Midbrain (tissue), 1 donor: ENCODE measurements at places on chromosomes 2 and 18.
A peak's percentile ranks its signal among the peaks of the same experiment; 100 is the strongest.

DNA sequence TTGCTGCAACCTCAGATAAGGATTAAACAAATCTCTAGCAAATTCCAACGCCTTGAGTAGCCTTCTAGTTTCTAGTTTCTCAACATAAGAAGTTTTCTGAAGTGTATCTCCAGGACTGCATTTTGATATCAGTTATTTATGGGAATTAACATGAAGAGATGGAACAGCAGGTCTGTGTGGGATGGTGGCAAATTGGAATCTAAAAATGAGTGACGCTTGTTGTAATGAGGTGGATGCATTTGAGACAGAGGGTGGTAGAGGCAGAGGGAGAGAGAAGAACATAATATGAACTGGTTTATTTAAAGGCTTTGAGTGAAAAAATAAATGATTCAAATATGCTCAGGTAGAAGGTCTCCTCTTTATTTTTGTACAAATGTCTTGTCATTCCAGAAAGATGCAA, 446.8 kb upstream of the GCFC2 start:
- DNase-seq, result no peak

DNA sequence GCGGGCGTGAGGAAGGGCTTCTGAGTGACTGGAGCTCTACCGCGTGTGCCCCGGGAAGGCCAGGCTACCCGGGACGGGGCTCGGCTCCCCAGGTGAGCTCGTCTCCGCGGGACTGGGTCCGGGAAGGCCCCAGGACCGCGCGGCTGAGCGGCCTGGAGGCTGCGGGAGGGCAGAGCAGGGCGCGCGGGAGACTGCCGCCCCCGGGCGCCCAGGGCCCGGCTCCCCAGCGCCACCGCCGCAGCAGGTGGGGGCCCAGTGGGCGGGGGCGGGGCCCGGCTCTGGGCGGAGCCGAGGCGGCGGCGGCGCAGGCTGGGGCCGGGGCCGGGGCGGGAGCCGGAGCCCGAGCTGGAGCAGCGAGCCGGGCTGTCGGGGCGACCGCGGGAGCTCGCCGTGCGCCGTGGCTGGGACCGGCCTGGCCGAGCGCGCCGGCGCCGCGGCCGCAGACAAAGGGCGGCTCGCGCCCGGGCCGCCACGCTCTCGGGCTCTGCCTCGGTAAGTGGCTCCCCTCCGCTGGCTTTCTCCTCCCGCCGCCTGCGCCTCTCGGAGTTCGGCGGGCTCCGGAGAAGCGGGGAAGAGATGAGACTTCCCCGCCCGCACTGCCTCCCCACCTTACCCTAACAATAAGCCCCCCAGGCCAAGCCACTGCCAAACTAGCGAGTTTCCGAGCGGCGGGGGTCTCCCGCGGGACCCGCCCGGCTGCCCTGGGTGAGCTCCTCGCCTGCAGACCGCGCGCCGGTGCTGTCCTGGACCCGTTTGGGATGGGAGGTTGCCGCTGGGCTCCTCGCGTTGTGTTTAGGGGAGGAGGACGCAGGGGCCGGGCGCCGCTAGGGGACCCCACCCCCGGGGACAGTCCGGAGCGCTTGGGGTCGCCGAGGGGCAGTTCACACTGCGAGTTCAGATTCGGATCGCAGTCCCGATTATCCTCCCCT, at the start of gene MAPK4:
Gene MAPK4 (plus strand): TSS at position 336 of the 929 bp plus-strand sequence. CDS start 103,872 bp downstream, outside the sequence.
- peak; percentile 53 for DNase-seq

DNA sequence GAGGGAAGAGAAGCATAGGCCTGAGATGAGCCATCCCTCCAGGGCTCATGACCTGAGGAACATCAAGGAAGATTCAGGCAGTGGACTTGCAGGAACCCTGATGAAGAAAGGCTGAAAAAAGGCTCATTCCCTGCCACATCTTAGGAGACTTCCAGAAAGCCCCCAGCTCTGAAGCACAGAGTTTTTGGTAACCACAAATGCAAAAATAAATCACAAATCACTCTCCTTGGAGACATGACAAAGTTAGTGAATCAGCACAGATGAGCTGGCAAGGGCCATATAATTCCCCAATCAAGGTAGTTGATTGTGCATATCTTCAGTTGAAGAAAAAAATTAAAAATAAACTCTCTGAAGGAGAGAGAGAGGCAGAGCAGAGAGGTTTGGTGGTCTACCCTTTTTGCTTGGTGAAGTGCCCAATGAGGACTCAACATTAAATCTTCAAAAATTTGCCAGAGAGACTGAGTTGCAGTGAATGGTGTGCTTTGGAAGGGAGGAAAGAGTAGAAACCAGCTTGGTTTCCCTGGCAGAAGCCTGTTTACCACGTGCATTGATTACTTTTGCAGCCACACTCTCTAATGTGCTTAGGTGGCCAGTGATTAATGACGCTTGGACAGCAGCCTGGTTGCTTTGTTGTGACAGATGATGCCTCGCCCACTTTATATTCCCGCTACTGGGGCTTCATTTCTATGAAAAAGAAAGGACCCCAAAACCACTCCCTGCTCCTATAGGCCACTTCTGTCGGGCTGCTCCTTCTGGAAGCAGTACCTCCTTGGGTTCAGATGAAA, 257.4 kb upstream of the SLC14A2 start:
- DNase-seq, result no peak

DNA sequence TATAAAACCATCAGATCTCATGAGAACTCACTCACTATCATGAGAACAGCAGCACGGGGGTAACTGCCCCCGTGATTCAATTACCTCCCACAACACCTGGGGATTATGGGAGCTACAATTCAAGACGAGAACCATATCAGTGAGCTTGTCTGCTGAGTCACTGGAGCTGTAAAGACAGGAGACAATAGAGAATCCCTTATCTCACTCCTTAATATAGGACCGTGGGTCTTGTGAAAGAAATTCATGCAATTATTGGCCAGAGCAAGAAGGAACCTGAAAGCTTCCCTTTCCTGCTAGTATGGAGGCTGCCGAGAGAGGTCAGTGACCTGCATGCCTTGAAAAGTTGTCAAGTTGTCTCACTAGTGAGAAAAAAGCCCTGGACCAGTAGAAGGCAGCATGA, 9.5 kb upstream of the TNFAIP6 start:
- no peak for DNase-seq

GRCh38 chr2:60858897-60859311, 22.5 kb upstream of the REL start:
- no peak for DNase-seq

DNA sequence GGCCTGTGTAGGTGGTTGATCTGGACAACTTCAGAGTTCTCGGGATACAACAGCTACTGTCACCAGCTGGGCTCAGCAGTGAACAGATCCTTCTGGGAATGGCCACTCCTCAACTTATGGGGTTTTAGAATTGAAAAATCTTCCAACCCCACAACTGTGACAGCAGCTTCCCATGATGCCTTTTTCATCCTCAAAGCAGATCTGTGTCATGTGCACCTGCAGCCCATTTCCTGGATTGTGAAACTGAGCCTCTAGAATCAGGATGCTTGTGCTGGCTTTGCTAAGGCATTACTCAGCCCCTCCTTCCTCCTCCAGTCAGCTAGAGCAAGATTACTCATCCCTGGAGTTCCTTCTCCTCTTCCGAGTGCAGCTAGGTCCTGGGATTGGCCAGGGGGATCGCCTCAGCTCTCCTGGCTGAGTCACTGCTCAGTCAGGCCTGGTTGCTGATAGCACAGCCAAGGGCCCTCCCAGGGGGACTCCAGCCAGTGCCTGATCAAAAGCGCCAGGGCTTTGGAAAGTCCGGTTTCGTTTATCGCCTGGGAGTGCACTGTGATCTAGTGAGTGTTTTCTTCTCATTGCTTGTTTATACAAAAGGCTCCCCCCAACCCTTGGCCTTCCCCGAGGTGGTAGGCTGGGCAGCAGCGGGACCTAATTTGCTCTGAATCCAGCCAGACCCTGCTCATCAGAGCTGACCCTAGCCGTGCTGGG, 2.4 kb upstream of the LPIN1 start:
- peak; percentile 87 for DNase-seq

- no peak for DNase-seq
Observed at GRCh38 chr2:181780657-181781056, 100.3 kb upstream of the NEUROD1 start.

GRCh38 chr2:190572246-190572645, 37.7 kb upstream of the NEMP2 start:
- no peak for DNase-seq

DNA sequence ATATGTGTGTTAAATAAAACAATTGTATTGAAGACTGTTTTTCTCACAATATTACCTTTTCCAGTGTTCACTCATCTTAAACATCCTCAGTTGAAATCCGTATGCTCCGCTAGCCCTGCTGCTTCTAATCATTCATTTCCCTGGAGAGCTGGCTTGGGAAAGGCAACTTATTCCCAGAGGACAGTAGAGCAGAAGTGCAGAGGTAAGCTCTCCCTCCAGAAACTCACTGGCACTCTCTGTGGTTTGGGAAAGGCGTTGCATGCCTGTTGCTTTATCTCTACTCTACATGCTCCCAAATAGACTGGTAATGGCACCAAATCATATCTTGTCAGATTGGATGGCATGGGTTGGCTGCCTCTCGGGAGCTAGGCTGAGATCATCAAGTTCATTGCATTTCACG, 117.1 kb upstream of the BOD1L2 start:
- no peak for DNase-seq

DNA sequence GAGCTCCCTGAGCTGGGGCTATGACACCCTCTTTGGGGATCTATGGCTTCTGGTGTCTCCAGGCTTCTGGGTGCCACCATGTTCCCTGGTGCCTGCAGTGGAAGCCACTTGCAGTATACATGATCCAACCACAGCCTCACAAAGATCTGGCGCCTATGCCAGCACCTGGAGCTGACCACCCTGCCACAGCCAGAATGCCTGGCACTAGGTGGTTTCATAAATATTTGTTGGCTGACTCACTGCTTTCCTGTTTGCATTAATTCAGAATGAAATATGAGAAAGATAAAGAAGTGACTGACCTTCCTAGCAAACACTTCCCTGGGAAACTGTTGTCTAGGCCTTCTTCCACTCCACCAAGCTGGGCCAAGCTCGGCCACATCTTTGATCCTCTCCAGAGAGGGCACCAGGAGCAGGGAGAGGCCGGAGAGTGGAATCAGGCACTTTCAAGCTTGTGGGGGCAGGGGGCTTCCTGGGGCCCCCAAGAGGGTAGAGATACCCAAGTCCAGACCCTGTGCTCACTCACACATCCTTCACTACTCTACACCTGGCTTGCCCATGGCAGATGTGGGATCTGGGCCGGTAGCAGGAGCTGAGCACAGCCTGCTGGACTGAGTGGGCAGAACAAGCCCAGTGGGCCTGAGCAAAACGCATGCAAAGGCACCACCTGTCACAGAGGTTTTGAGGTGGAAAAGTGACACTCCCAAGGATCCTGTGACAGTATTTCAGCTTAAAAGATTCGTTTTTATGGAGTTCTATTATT, 565.7 kb downstream of the SLC4A3 start:
- DNase-seq, result no peak

- DNase-seq, result no peak
Observed at GRCh38 chr2:232458661-232459418, 2.9 kb downstream of the ALPI start.

DNA sequence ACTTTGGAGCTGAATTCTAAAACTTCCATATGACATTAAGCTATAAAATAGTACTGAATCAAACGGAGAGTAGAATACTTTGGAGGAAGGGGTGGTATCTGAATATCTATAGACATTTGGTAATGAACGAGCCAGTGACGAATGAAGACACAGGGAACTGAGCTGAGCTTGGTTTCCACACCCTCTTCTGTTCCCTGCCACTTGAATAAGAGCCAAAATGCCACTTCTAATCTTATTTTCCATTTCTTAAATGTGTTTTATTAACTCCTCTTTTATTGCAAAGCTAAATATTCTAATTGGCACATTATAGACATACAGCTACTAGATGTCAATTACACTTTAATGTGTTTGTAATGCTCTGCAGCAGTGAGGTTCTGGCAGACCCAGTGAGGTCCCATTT, 76.1 kb downstream of the AFF3 start:
- no peak for DNase-seq

DNA sequence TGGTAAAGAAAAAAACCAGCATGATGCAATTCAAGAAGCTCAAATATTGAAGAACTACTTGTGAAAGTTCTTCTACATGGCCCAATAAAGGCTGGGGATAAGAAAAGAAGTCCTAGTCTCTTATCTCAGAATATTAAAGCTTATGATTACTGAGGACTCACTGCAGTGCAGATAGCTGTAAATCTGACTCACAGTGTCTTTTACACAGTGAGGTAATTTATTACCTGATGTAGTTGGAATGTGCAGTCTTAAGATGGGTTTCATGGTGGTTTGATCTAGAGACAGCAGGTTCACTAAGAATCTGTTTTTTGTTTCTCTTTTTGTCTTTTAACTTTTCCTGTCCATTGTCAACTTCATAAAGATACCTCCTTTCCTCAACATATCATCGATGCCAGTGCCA, 484.0 kb upstream of the MAP2 start:
- DNase-seq, result no peak

- no peak for DNase-seq
Observed at GRCh38 chr18:3624935-3625741, 175.2 kb downstream of the TGIF1 start.

DNA sequence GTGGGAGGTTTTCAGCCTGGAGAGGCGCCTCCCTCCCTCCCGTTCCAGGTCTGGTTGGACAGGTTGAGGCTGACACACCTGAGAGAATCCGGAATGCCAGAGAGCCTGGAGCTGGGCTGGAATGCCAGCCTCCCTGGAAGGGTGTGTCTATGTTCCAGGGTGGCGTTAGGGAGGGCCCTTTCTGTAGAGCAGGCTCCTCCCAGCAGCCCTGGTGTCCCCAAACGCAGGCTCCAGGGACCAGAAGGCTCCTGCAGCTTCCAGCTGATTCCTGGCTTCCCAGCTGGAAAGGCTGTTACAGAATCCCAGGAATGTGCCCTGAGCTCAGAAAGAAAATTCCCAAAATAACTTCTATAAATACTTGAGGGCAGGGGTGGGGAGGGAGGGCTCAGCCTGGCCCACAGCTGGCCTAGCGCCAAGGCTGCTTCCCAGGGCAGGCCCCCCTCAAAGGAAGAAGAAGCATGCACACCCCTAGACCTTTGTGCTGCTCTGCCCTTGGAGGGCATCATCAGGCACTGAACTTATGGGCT, 85.4 kb downstream of the STPG4 start:
- no peak for DNase-seq

DNA sequence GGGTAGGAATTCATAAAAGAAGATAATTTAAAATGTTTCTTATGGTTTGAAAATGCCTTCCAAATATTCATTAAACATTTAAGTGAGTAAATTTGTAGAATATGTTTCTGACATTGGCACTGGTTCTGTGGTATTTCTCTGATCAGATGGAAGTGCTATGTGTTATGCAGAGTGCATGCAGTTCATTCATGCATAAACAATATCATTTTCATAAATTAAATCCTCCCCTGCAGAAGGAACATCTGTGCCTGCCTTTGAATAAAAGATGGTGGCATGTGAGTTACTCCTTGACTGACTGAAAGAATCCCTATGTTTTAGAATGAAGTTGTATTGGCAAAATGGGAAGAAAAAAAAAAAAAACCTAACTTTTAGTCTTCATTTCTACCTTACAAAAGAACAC, 5.9 kb downstream of the NEUROD1 start:
- DNase-seq, result no peak
